ENCODE measurements at places on chromosomes 6 and 20.

DNA sequence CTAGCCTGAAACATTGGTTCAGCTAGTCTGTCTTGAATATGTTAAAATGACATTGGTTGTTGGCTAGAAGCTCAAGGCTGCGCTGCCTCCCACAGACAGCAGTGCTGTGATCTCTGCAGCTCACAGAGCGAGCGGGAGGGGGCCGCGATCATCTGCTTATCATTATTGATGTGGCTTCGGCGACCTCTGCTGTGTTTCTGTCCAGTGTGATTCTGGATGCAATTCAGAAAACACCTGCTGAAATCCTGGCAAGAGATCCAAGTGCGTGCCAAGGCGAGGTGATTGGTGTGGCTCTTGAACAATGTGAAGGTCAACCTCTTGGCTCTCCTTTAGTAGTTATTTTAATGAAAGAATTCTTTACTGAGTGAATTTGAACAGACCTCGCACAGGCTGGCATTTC is 142.3 kb upstream of the SASH1 start:
- no peak for DNase-seq

DNA sequence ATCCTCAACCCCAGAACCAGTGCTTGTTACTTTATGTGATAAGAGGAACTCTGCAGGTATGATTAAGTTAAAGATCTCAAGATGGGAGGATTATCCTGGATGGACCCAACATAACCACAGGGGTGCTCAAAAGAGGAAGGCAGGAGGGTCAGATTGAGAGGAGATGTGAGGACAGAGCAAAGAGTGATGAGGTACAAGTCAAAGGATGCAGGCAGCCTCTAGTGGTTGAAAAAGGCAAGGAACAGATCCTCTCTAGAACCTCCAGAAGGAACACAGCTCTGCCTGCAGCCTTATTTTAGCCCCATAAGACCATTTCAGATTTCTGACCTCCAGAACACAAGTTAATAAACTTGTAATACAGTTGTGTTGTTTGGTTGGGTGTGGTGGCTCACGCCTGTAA is 41.2 kb downstream of the PDSS2 start:
- no peak for DNase-seq

DNA sequence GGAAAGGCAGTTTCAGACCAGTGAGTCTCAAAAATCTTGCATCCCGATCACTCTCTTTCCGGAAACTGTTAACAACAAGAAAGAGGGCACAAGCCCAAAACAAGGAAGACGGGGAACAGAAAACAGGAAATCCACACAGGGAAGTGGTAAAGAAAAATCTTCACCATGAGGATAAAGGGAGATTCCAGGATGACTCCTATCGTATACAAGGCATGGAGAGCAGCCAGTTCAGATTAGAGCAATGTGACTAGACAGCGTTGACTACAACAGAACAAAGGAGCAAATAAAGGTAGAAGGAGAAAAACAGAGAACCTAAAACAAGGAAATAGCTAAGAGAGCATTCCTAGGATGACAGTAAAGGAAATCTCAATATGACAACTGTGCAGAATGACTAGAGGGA is 26.5 kb downstream of the VNN1 start:
- no peak for DNase-seq

DNA sequence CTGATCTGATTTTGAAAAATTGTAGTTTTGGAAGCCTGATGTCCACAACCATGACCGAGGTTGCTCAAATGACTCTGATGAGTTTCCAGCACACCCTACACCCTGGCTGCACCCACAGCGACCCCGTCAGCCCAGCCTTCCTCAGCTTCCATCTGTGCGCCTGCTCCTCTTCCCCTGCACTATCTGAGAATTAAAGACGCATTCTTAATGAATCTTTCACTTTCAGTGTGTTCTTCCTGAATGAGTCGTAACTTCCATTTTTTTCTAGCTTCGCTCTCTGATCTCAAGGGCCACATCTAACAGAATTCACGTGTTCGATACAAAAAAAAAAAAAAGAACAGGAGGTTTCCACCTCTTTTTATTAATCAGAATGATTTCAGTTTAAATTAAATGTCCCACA is 21.3 kb upstream of the RREB1 start:
- no peak for DNase-seq

- no peak for DNase-seq
Measured at GRCh38 chr6:133040094-133040802, 200.9 kb upstream of the EYA4 start.

GRCh38 chr6:28205879-28206278 is 19.2 kb upstream of the ZSCAN9 start:
- DNase-seq = no peak

DNA sequence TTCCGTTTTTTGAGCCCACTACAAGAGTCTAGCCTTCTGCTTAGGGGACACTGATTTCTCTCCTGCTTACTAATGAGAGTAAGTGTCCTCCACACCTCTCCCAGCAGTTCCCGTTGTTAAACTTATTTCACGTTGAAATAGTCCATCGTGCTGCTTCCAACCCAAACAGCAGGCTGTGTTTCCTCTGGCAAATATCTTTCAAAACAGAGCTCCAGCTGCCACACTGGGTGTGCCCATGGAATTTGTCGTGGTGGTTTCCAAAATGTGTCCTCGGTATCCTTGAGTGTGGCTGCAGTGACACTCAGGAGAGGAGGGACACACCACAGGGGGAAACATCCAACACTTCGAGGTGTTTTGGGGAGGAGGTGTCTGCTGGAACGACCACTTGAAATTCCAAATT is 176.5 kb upstream of the RALGAPA2 start:
- no peak for DNase-seq
